ENCODE measurements at places on chromosomes 1 and 21.

GRCh38 chr1:172775606-172776005 is 116.7 kb downstream of the FASLG start:
- peak; percentile 49 for DNase-seq

DNA sequence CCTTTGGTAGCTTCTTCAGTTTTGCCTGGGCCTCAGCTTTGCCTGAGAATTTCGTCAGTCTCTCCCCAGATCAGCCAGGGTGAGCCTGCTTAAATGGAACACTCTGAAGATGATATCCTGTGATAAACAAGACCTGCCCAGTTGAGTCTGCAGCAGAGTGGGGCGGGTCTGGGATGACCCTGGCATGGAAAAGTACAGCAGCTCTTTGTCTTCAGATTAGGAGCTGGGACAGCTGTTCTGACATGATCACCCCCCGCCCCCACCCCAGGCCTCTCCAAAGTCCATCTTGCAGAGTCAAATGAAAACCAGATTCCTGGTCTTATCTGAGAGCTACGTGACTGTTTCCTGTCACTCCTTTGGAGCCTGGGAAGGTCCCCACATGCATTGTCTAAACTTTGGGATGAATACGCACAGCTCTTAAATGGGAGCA is 2.2 kb upstream of the TMEM51 start:
- DNase-seq, result no peak

DNA sequence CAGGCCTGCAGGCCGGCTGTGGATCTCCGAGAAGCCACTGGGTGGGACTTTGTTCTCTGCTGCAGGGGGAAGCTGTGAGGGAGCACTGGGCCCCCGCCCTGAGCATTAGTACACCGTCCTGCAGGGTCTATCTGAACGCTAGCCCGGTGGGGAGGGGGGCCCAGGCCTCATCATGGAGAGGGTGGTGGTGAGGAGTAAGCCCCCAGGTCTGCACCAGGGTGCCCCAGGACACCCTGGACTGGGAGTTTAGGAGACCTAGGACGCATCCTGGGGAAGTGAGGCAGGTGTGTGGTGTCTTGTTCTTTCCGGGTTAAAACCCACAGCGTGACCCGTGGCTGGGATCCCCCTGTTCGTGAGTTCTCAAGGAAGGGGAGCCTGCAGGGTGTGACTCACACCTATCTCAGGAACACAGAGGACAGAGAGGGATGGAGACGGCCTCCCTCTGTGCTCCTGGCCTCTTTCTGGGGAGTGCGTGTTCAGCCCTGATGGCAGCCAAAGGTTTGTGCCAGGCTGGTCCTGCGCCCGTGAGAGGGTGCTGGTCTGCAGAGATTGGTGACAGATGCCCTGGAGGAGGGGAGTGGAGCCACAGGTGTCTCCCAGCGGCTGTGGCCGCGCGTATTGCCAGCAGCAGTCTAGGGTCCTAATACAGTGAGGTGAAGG is 44.8 kb downstream of the AGPAT3 start:
- DNase-seq, result no peak

GRCh38 chr1:30706528-30706927 is 16.9 kb downstream of the MATN1 start:
- DNase-seq, result peak; percentile 58
